ENCODE measurements at places on chromosomes 12 and 14. TPM values are rescaled to one million over a fixed set of nuclear protein-coding genes. Genes with fewer than 3 reads are reported as not detected.

DNA sequence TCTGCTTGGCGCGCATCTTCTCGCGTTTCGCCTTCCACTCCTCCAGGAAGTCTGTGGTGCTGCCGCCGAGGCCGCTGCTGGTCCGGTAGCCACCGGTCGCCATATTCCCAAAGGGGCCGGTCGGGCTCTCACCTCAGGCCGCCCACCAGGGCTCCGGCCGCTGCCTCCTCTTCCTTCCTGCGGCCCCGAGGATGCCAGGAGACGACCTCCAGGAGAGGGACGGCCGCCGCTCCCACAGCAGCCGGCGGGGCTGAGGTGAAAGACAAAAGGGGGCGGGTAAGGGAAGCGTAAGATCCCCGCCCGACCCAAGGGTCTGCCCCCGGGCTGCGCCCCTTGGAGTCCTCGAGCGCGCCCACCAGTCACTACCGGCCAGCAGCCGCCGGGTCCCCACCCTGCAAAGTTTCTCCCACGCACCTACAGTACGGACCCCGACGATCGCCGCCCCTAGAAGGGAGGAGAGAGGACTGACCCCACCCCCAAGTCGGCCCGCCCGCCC, 574 bp downstream of the PAWR start:
- peaks cover 66% of the 10 kb centered on the region for H3K4me1 ChIP-seq
- H3K27me3 ChIP-seq, result no peaks in the 10 kb centered on the region
- H3K36me3 ChIP-seq, result peaks cover 10% of the 10 kb centered on the region

DNA sequence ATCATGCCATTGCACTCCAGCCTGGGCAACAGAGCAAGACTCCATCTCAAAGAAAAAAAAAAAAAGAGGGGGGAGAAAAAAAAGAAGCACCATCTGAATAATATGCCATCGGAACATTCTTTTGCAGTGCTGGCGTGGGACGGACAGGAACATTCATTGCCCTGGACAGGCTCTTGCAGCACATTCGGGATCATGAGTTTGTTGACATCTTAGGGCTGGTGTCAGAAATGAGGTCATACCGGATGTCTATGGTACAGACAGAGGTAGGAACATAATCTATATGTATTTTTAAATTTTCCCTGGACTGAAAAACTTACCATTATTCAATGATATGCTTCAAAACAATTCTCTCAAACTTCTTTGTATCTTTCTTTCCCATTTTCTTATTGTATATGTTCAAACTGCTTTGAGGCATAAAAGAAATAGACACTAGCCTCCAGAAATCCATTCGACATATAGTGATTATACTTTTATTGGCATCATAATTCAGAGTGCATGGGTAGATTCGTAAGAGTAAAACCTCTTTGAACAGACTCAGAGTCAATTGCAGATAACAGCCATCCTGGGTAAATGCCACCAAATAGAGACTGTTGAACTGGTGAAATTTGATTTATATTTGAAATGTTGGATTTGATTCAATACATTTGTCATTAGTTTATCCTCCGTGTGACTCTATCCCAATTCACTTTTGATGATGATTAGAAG, 199.7 kb downstream of the EPS8 start:
- peaks cover 28% of the 10 kb centered on the region for H3K4me1 ChIP-seq
- peak overlapping the region; percentile 89 for H3K4me3 ChIP-seq
- DNase-seq, result no peak
- no peak overlapping the region for H3K27ac ChIP-seq
- H3K36me3 ChIP-seq, result no peaks in the 10 kb centered on the region

DNA sequence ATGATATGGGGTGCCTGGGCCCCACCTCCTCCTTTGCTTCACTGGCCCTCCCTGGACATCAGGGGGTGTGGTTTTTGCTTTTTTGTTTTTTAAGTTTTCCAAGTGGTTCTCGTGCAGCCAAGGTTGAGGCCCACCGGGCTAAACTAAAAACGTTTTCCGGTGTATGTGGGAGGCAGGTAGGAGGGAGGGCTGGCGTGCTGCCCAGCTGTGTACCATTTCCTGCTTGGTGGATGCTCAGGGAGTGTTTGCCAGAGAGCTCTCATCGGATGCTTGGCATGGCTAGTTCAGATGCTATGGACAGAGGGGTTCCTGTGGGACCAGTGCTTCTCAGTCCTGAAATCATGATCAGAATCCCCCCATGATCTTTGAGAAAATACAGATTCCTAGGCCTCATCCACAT, 246.4 kb downstream of the CACNA1C start:
- no peak for DNase-seq
- H3K36me3 ChIP-seq, result 0 out of 2 replicates have a peak, but pooled peaks cover 4% of the 10 kb centered on the region
- no peak overlapping the region for H3K4me3 ChIP-seq
- H3K27ac ChIP-seq, result no peak overlapping the region

DNA sequence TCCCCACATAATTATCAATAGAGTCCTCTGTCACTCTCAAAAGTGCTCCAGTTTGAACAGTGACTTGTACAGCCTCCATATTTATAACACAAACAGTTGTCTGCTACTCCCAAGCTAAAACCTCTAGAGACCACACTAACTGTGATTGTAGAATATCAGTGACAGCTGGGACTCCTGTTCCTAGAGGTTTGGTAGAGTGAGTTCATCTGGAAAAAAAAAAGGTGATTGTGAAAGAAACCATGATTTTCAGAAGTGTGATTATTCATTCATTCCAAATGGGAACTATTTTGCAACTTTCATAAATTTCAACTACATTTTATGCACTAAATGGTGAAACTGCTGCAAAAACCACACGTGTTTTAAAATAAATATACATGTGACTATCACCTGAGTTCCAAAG, 128.0 kb upstream of the PLXNC1 start:
- DNase-seq, result no peak
- H3K27me3 ChIP-seq, result peaks cover 1% of the 10 kb centered on the region
- H3K4me1 ChIP-seq, result no peaks in the 10 kb centered on the region
- no peak overlapping the region for H3K4me3 ChIP-seq
- no peak overlapping the region for H3K27ac ChIP-seq

GRCh38 chr14:40386433-40386832, 954.2 kb upstream of the FBXO33 start:
- H3K4me1 ChIP-seq, result no peaks in the 10 kb centered on the region
- H3K36me3 ChIP-seq, result no peaks in the 10 kb centered on the region
- DNase-seq, result no peak
- H3K27me3 ChIP-seq, result no peaks in the 10 kb centered on the region

DNA sequence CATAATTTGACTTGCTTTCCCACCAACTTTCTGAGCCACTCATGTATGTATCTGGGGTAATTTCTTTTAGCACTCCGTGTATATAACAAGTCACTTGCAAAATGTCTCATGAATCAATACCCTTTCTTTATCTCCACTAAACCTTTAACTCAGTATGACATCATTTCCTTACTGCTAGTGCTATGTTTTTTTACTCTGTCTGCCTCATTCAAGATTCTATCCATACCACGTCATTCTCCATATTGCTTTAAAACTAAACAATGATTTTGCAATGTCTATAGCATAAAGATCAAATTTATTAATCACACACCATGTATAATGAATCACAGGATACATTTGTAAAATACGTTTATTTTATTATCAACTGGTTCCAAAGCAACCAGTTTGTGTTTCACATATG, 178.2 kb downstream of the PIK3C2G start:
- no peaks in the 10 kb centered on the region for H3K36me3 ChIP-seq
- H3K4me1 ChIP-seq, result peaks cover 19% of the 10 kb centered on the region
- no peak overlapping the region for H3K27ac ChIP-seq
- no peak overlapping the region for H3K4me3 ChIP-seq

GLIPR1L2 gene
- total RNA-seq, result 1.3 TPM

APOF gene
- total RNA-seq, result not detected
